EL (cell line): ENCODE measurements at places on chromosomes 5 and 9.

- no peak for DNase-seq
These were observed 42.2 kb downstream of the GPR107 start for GRCh38 chr9:130095872-130096271.

GRCh38 chr9:125909459-125909858, 162.3 kb downstream of the PBX3 start:
- no peak for DNase-seq

DNA sequence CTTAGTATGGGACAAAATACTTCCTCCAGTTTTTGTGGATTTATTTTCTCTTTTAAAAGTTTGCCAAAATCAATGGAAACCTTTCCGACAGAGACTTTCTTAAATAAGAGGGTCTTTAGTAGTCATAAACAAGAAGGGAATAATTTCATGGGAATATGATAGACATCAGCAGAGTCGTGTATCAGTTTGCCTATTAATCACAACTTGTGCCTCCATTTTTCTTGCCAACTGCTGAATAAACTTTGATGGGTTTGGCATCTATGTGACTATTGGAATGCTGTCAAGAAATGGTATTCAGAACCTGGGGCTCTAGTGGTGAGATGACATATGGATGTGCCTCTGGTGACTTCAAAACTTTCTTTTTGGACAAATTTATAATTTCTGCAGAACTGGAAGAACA, 1668.2 kb downstream of the MAT2B start:
- no peak for DNase-seq

DNA sequence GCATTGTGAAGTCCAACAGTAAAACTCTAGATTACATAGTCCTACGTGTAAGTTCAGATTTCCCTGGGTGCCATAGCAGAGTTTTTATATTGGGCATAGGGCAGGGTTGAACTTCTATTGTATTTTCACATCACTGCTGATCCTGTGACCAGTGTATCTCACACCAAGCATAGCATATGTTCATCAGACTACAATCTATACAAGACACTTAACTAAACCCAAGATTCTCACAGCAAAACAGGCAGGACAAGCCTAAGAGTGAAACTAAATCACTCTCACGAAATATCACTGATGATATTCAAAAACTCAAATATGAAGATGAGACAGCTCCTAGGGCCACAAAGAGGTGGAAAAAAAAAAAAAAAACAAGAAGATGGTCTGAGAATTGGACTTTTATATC, 3.2 kb upstream of the PPP1R2B start:
- no peak for DNase-seq

GRCh38 chr5:180286-180918, 10.9 kb upstream of the LRRC14B start:
- no peak for DNase-seq

DNA sequence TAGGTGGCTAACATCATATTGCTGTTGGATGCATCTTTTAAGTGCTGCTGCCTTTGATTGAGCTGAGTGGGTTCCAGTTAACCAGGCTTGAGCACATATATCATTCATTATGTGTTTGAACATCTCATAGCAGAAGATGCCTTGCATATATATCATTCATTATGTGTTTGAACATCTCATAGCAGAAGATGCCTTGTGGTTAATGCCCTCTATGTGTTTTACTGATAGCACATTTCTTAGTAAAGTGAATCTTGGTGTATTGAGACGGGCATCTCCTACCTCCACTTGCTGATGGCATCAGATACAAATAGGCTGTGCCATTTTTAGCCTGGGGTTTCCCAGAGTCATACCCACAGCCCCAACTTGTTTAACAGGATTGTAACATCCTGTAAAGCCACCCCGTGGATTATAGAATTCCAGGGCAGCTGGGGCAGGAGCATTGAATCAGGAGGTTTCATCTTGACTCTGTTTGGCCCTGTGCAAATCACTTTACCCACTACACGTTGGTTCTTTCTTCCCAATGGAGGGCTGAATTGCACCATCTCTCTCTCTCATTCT, 26.5 kb downstream of the MTAP start:
- no peak for DNase-seq

GRCh38 chr9:133613432-133613831, 4.2 kb upstream of the FAM163B start:
- DNase-seq, result no peak

DNA sequence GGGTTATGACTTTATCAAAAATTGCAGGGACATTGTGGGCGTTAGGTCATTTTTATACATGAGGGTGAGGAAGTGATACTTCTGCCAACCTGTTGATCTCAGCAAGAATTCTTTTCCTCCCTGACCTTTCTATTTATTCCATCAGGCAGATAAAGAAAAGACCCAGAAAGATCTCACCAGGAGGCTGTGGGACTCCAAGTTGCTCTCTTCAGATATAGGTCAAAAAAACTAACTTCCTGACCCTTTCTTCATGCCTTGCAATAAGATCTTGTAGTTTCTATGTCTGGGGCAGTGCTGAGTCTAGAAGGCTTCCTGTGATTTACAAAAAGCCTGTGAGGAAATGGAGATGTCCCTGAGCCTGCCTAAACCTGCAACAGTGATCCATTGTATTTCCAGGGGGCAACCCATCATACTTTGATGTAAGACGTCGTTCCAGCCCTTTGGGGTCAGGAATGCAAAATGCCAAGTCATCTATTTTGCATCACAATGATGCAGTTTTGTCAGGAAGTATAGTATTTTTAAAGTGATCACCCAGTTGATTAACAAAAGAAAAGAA, 22.0 kb upstream of the PIK3R1 start:
- no peak for DNase-seq

- no peak for DNase-seq
These were observed 225.2 kb downstream of the FSTL4 start for GRCh38 chr5:133387091-133387490.

GRCh38 chr9:128164307-128164885, 4.3 kb downstream of the BBLN start:
- no peak for DNase-seq

GRCh38 chr9:88270413-88270812, 117.8 kb upstream of the SPIN1 start:
- DNase-seq, result peak; percentile 52

GRCh38 chr9:83957248-83957513, 22.8 kb downstream of the HNRNPK start:
- no peak for DNase-seq

DNA sequence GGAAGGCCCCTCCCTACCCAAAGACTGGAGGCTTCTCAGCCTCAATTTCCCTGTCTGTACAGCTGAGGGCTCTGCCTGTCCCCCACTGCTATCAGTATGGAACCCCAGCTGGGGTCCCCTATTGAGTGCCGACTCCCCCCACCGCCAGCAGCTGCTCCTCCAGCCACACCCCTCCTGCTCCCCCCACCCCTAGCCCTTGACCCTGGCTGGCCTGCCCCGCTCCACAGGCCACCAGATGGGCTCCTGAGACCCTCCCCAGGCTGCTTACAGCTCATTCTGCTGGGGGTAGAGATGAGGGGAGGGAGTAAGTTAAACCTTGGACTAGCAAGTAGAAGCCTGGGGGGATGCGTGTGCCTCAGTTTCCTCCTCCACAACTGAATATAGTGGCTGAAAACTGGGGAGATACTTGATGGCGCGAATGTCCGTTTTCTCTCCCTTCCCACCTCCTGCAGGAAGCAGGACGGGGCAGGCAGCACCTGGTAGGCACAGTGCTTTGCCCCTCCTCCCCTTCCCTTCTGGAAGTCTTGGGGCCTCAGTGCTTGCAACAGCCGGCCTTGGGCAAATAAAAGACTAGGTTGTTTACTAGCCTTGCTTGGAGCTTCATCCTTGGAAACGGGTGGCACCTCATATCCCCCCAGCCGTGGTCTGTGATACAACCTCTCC, 19.1 kb downstream of the URM1 start:
- no peak for DNase-seq

DNA sequence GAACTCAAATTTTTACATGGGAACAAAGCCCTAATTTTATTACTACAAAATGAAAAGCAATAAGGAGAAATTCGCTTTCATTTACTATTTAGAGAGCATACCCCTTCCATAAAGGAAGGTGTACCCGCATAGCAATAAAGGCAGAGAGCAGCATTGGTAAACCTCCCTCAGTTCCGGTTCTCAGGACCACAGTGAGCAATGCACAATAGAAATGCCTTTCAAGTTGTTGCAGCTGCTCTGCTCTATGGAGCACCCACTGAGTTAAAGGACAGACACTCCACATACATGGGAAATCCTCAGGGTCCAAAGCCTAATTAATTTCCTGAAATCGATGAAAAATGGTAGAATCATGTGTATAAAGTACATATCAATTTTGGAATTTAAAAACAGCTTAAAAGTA, 89.9 kb upstream of the MPDZ start:
- no peak for DNase-seq

DNA sequence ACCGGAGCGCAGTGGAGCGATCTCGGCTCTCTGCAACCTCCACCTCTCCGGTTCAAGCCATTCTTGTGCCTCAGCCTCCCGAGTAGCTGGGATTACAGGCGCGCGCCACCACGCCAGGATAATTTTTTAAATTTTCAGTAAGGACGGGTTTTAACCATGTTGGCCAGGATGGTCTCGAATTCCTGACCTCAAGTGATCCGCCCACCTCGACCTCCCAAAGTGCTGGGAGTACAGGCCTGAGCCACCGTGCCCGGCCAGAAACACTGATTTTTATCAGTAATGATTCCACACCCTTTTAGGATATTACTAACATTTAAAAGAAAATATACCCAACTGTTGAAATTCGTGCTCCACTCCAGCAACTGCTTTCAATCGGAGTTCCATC, 464 bp upstream of the FAM151B start:
- DNase-seq, result no peak

DNA sequence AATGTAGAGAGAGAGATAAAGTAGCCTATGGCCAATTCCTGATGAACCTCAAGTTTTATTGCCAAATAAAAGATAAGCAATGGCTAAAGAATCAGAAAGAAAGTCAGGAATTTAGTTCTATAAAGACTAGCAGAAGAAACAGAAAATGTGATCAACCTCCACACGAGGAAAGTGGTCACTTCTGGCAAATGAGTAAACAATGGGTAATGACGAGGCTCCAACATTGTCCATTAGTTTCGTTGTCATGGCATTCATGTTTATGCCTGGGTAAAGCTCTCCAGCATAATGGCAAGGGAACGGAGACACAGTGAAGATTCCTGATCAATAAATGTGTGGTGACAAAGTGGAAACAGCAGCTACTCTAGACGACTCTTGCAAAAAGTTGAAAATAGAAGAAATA, 341.8 kb upstream of the CTNND2 start:
- DNase-seq, result no peak

DNA sequence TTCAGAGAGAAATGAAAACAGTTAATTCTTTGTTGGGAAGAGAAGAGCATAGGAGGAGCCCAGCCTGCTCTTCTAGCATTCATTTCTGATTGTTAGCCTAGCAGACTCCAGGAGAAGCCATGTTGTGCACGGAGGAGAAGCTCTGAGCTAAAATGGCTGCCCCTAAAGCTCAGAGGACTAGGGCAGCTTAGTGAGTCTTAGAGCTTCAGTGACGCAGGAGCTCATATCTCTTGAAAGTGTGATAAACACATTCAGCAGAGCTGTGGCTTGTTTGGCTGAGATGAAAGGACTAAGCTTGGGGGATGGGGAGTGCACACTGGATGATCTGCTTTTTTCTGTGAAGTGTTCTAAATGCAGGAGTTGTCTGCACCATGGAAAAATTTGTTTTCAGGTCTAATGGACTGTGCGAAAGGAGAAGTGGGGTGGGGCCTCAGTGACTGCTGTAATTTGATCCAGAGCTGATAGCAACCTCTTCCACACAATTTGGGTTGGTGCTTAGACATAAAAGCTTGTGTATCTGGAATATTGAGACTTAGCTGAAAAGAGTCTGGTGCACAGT, 58.5 kb downstream of the ZNF462 start:
- DNase-seq, result peak; percentile 11

- no peak for DNase-seq
These were observed 43.3 kb downstream of the MCTP1 start for GRCh38 chr5:95241635-95242034.

- no peak for DNase-seq
These were observed 28.9 kb downstream of the HSPB3 start for GRCh38 chr5:54484219-54484894.

DNA sequence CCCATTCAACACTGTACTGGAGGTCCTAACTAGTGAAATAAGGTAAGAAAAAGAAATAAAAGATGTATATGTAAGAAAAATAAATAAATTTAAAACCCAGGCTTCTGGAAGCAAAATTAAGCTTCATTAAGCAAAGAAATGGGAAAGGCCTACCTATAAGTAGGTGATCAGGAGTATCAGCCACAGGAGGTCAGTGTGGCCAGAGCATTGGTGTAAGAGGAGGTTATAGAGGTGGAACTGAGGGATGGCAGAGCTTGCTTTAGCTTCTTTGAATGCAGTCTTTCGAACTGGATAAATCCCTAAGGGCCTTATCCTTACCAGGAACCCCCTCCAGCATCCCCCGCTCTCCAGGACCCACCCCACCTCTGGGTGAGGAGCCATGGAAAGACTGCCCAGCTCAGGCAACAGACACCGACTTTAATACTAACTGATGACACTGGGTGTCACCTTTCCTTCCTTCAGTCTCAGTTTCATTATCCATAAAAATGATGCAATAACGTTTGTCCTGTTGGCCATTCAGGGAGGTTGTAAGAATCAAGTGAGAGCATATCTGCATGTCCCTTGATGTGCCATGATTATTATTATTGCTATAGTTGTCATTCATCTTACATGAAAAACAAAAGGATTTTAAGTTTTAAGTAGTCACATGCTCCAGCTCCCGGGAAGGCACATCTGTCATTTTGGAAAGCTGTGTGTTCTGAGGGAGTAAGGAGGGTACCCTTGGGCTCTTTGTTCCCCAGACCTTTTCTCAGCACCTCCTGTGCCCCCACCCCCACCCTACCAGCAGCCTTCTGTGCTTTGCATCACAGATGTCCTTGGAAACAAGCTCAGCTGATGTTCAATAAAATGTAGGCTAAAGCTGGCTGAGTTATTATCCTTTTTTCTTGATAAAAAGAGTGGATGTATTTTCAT, 50.8 kb upstream of the CTNNA1 start:
- DNase-seq, result no peak

GRCh38 chr5:67012171-67012570, 184.4 kb downstream of the CD180 start:
- no peak for DNase-seq

DNA sequence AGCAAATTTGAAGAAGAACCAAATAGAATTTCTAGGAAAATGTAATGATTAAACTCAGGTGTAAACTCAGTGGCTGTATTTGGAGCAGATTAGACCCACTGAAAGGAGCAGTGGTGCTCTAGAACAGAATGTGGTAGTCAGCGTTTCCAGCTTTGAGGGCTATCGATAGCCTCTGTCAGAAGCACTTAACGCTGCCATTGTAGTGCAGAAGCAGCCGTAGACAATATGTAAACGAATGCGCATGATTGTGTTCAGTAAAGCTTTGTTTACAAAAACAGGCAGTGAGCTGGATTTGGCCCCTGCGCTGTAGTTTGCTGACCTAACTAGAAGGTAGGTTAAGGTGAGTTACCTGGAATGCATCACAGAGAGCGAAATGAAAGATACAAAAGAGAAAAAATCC, 72.0 kb downstream of the FAM78A start:
- no peak for DNase-seq

- DNase-seq, result no peak
These were observed 1245.5 kb upstream of the DMAC1 start for GRCh38 chr9:9045072-9045471.
